HepG2 (cell line): ENCODE measurements at places on chromosomes 5 and 9.

GRCh38 chr5:73693573-73694061 lies 67.6 kb downstream of the ARHGEF28 start:
- peak overlapping the region; percentile 43 for H3K27ac ChIP-seq
- no peak overlapping the region for H3K4me3 ChIP-seq
- H3K27me3 ChIP-seq, result no peaks in the 10 kb centered on the region
- peaks cover 33% of the 10 kb centered on the region for H3K4me1 ChIP-seq
- DNase-seq, result peak; percentile 56

GRCh38 chr5:132177691-132178149 lies 49.9 kb downstream of the P4HA2 start:
- no peaks in the 10 kb centered on the region for H3K27me3 ChIP-seq
- peaks cover 18% of the 10 kb centered on the region; the same call in 1 of the 2 replicates for H3K4me1 ChIP-seq
- no peak overlapping the region for H3K4me3 ChIP-seq
- no peak overlapping the region for H3K27ac ChIP-seq
- no peak for DNase-seq

DNA sequence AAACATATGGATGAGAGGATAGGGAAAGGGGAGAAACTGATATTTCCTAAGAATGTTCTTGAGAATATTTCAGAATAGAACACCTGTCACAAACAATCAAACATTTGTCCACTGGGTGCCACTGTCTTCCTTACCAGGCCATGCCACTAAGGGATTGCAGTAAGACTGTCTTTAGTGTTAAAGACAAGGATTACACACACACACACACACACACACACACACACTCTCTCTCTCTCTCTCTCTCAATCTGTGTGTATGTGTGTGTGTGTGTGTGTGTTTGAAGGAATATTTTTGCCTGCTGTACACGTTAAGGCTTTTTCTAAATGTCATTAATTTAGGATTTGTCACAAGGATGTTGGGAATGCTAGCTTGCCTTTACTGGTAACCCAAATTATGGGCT lies 54.4 kb downstream of the CCDC192 start:
- DNase-seq, result no peak
- no peak overlapping the region for H3K4me3 ChIP-seq
- H3K27me3 ChIP-seq, result no peaks in the 10 kb centered on the region
- no peaks in the 10 kb centered on the region for H3K36me3 ChIP-seq
- no peak overlapping the region for H3K27ac ChIP-seq

GRCh38 chr5:26847041-26847736 lies 191.2 kb downstream of the CDH9 start:
- peaks cover 8% of the 10 kb centered on the region; the same call in 1 of the 2 replicates for H3K4me1 ChIP-seq
- no peak overlapping the region for H3K4me3 ChIP-seq
- H3K27me3 ChIP-seq, result no peaks in the 10 kb centered on the region
- DNase-seq, result peak; percentile 31

- DNase-seq, result no peak
- peaks cover 12% of the 10 kb centered on the region for H3K36me3 ChIP-seq
- H3K27me3 ChIP-seq, result no peaks in the 10 kb centered on the region
- H3K4me1 ChIP-seq, result peaks cover 55% of the 10 kb centered on the region
- no peak overlapping the region for H3K4me3 ChIP-seq
These were observed 38.9 kb downstream of the ACO1 start for GRCh38 chr9:32423371-32423770.

- H3K36me3 ChIP-seq, result no peaks in the 10 kb centered on the region
- H3K4me1 ChIP-seq, result no peaks in the 10 kb centered on the region
- no peak for DNase-seq
- H3K27me3 ChIP-seq, result no peaks in the 10 kb centered on the region
- no peak overlapping the region for H3K27ac ChIP-seq
These were observed 83.0 kb downstream of the DMRTA1 start for GRCh38 chr9:22529426-22530199.
